ENCODE measurements at places on chromosomes 7 and 10. TPM values are rescaled to one million over a fixed set of nuclear protein-coding genes. Genes with fewer than 3 reads are reported as not detected.

- no peak overlapping the region for H3K4me3 ChIP-seq
- H3K36me3 ChIP-seq: no peaks in the 10 kb centered on the region
- H3K4me1 ChIP-seq: no peaks in the 10 kb centered on the region
- no peaks in the 10 kb centered on the region for H3K27me3 ChIP-seq
- no peak overlapping the region for H3K27ac ChIP-seq
Observed at GRCh38 chr7:109873296-109873695, 1217.6 kb upstream of the LRRN3 start.

DNA sequence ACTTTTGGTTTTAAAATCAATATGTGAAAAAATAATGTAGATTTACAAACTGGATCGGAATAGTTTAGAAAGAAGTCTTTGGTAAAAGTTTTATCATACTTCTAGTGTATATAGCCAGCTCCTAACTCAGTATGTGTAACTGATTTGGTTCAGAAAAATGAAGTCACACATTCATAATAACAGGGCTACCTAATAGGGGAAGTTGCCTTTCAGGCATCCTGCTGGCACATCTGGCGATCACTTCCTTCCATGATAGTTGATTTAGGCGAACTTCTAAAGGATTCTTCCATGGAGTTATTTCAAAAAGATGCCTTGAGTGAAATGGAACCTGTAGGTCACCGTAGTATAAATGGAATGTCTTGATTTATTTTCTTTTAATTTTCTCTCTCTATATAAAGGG lies 69.1 kb downstream of the SHH start:
- no peaks in the 10 kb centered on the region for H3K27me3 ChIP-seq
- H3K4me1 ChIP-seq: peaks cover 9% of the 10 kb centered on the region
- H3K27ac ChIP-seq: peak overlapping the region; percentile 18

GRCh38 chr7:146701166-146701565 lies 584.6 kb downstream of the CNTNAP2 start:
- no peaks in the 10 kb centered on the region for H3K36me3 ChIP-seq
- no peaks in the 10 kb centered on the region for H3K27me3 ChIP-seq
- H3K27ac ChIP-seq: no peak overlapping the region
- no peak overlapping the region for H3K4me3 ChIP-seq
- no peak for DNase-seq

GRCh38 chr7:26307226-26307625 lies 15.6 kb downstream of the SNX10 start:
- H3K27ac ChIP-seq: no peak overlapping the region
- no peak overlapping the region for H3K4me3 ChIP-seq
- peaks cover 4% of the 10 kb centered on the region for H3K27me3 ChIP-seq
- no peak for DNase-seq
- H3K4me1 ChIP-seq: peaks cover 11% of the 10 kb centered on the region

DNA sequence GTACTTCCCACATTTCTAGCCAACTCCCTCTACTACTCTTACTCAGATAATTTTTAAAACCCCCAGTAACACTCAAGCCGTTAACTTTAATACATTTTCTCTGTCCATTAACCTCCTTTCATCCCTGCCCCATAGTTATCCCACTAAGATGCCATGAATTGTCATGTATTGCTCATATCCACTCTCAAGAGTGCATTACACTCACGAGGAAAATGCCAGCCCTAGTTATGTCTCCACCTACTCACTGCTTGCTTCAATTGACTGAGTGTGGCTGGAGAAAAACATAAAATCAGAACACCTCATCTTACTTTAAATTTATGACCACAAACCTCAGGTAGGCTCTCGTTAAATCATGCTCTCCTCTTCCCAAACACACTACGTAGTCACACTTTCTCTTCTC lies 324.1 kb upstream of the NPSR1 start:
- H3K27ac ChIP-seq: no peak overlapping the region
- H3K27me3 ChIP-seq: no peaks in the 10 kb centered on the region
- no peak for DNase-seq
- H3K4me1 ChIP-seq: no peaks in the 10 kb centered on the region
- H3K36me3 ChIP-seq: no peaks in the 10 kb centered on the region

The PRSS37 gene
- not detected for total RNA-seq

DNA sequence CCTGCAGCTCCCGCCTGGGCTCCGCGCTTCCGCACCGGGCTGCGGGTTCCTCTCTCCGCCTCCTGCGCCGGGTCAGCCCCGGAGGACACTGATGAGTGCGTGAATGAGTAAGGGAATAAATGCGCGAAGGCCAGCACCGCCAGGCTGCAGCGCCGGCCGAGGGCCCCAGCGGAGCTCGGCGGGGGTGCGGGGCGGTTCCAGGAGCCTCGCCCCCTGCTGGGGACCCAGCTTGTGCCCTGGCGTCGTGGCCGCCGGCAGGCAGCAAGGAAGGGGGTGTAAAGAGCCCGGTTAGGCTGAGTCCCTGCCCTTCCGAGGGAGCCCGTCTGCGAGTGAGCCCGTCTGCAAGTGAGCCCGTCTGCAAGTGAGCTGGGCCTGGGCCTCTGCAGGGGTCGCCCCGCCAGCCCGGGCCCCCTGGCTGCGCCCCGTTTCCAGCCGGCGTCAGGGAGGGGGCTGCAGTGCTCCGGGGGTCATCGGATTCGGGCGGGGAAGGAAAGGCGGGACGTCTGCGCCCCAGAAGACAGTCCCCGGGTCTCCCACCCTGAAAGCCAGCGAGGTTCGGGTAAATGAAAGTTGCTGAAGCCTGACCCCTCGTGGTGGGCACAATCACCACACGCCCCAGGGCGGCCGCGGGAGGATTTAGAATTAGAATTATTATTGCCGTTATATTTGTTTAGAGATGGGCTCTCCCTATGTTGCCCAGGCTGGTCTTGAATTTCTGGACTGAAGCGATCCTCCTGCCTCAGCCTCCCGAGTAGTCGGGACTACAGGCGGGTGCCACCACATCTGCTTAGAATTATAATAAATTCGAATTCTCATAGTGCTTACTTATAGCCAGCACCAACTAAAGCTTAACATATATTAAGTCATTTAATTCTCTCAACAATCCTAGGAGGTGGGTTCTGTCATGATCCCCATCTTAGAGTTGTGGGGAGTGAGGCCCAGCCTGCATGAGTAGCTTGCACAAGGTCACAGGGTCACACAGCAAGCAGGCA lies 8.6 kb upstream of the CRYGN start:
- peaks cover 2% of the 10 kb centered on the region for H3K27me3 ChIP-seq
- DNase-seq: peak; percentile 76
- H3K4me3 ChIP-seq: no peak overlapping the region
- H3K4me1 ChIP-seq: peaks cover 7% of the 10 kb centered on the region
- no peak overlapping the region for H3K27ac ChIP-seq
- no peaks in the 10 kb centered on the region for H3K36me3 ChIP-seq

The CALHM3 gene
- total RNA-seq: not detected

- no peaks in the 10 kb centered on the region for H3K36me3 ChIP-seq
- H3K4me1 ChIP-seq: no peaks in the 10 kb centered on the region
- H3K27ac ChIP-seq: no peak overlapping the region
Observed at GRCh38 chr7:143238289-143238980, 16.6 kb downstream of the TAS2R40 start.

- no peaks in the 10 kb centered on the region for H3K27me3 ChIP-seq
- DNase-seq: no peak
- H3K4me1 ChIP-seq: peaks cover 9% of the 10 kb centered on the region
- H3K4me3 ChIP-seq: no peak overlapping the region
Observed at GRCh38 chr10:91350651-91351081, 59.5 kb upstream of the HECTD2 start.

DNA sequence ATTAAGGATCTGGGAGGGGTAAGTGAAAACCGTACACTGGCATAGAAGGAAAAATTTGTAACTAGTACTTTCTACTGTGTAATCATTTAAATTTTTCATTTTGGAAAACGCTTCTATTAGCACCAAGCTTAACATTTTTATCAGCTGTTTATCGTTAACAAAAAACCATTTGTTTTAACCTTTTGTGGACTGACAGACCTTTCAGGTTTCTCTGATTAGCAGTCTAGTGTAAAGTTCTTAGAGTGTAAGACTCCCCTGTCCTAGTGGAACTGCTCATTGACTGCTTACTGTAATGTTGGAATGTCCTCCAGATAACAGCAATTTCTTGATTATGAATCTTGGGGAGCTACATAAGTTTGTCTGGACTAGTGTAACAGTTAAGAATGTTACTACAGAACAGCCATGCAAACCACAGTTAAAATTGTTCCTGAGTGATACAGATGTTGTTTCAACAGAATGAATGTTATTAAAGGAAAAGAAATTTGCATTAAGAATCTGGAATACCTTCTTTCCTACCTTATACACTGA lies 2.0 kb downstream of the DBF4 start:
- peak overlapping the region; percentile 96 for H3K4me3 ChIP-seq
- DNase-seq: no peak
- H3K36me3 ChIP-seq: peaks cover 3% of the 10 kb centered on the region
- peaks cover 22% of the 10 kb centered on the region for H3K4me1 ChIP-seq
- no peak overlapping the region for H3K27ac ChIP-seq
- no peaks in the 10 kb centered on the region for H3K27me3 ChIP-seq

- H3K27me3 ChIP-seq: no peaks in the 10 kb centered on the region
- no peaks in the 10 kb centered on the region for H3K4me1 ChIP-seq
- no peak for DNase-seq
- no peak overlapping the region for H3K4me3 ChIP-seq
- no peaks in the 10 kb centered on the region for H3K36me3 ChIP-seq
Observed at GRCh38 chr10:60123172-60123571, 216.8 kb upstream of the CCDC6 start.

DNA sequence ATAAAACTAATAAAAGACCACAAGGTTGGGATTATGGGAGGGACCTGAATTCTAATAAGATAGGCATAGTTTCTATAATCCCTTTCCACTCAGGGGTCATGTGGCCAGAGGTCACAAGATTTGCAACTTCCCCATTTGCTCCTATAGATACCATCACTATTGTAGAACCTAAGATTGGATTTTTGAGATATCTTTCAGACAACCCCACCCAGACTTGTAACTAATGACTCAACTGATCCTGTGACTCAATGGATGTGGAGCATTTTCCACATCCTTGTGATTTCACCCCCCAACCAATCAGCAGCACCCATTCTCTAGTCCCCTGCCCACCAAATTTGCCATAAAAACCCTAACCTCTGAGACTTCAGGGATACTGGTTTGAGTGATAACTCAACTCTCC lies 51.9 kb upstream of the PIK3AP1 start:
- no peaks in the 10 kb centered on the region for H3K4me1 ChIP-seq
- H3K36me3 ChIP-seq: peaks cover 4% of the 10 kb centered on the region
- H3K4me3 ChIP-seq: peak overlapping the region; percentile 26
- no peak for DNase-seq
- no peak overlapping the region for H3K27ac ChIP-seq

GRCh38 chr7:2809903-2810625 lies 34.0 kb downstream of the GNA12 start:
- no peak overlapping the region for H3K27ac ChIP-seq
- H3K36me3 ChIP-seq: peaks cover 28% of the 10 kb centered on the region
- H3K4me3 ChIP-seq: no peak overlapping the region
- peaks cover 7% of the 10 kb centered on the region for H3K27me3 ChIP-seq

GRCh38 chr10:60878224-60878623 lies 65.8 kb downstream of the RHOBTB1 start:
- peaks cover 8% of the 10 kb centered on the region for H3K4me1 ChIP-seq
- no peaks in the 10 kb centered on the region for H3K27me3 ChIP-seq
- H3K27ac ChIP-seq: no peak overlapping the region
- H3K4me3 ChIP-seq: no peak overlapping the region

- H3K4me3 ChIP-seq: no peak overlapping the region
- DNase-seq: no peak
- peaks cover 2% of the 10 kb centered on the region for H3K27me3 ChIP-seq
- H3K4me1 ChIP-seq: no peaks in the 10 kb centered on the region
- no peaks in the 10 kb centered on the region for H3K36me3 ChIP-seq
- no peak overlapping the region for H3K27ac ChIP-seq
Observed at GRCh38 chr10:36676756-36677430, 448.5 kb upstream of the ANKRD30A start.

The CTAGE4 gene
- 3.3 TPM for total RNA-seq

GRCh38 chr7:32869716-32870115 lies 21.8 kb downstream of the KBTBD2 start:
- peaks cover 1% of the 10 kb centered on the region for H3K4me1 ChIP-seq
- peaks cover 3% of the 10 kb centered on the region for H3K27me3 ChIP-seq
- H3K36me3 ChIP-seq: peaks cover 51% of the 10 kb centered on the region
- no peak overlapping the region for H3K27ac ChIP-seq
- DNase-seq: no peak

DNA sequence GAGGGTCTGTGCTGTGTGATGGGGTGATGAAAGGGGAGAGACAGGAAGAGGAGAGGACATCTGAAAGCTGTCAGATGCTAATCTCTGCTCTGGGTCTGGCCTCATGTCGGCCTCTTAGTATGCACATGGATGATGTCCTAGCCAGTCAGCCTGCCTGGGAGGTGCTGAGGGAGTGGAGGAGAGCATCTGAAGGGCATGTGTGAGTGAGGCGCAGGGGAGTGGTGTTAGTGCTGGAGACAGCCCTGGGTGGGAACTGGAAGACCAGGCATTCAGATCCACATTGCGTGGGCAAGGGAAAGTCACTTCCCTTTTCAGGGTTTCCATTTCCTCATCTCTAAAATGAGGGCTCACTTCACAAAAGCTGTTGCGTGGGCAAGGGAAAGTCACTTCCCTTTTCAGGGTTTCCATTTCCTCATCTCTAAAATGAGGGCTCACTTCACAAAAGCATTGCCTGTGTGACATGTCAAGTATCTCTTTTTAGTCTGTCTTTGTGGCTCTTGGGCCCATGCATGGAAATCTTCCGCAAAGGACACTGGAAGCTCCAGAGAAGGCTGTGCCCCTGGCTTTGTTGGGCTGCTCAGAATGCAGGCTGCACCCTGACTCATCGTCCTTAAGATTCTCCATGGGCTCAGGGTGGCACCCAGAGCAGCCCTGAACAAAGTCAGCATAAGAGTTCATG lies 10.0 kb downstream of the SFTPD start:
- H3K27ac ChIP-seq: peak overlapping the region; percentile 82
- peak; percentile 22 for DNase-seq
- H3K36me3 ChIP-seq: peaks cover 25% of the 10 kb centered on the region
- no peak overlapping the region for H3K4me3 ChIP-seq
- peaks cover 15% of the 10 kb centered on the region for H3K27me3 ChIP-seq

DNA sequence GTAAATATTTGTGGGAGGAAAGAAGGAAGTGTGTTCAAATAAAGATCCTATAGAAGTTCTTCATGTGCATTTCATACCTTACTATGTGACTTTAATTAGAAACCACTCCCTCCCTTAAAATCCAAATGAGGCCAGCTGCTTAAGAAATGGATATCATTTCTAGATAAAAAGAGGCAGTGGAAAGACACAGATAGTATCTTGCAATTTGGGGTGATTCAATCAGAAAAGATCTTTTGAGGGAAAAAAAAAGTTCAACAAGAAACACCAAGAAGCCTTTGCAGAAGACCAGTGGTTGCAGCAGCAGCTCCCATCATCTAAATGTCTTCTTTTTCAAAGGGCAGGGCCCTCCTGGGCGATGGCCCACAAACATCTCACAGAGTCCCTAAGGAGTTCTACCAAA lies 200.1 kb downstream of the LRRN3 start:
- no peak for DNase-seq
- H3K4me1 ChIP-seq: no peaks in the 10 kb centered on the region
- no peak overlapping the region for H3K4me3 ChIP-seq
- no peaks in the 10 kb centered on the region for H3K27me3 ChIP-seq
- H3K27ac ChIP-seq: no peak overlapping the region

GRCh38 chr10:31617133-31617532 lies 298.1 kb downstream of the ZEB1 start:
- DNase-seq: no peak
- H3K27ac ChIP-seq: no peak overlapping the region
- H3K27me3 ChIP-seq: peaks cover 20% of the 10 kb centered on the region
- peaks cover 7% of the 10 kb centered on the region for H3K36me3 ChIP-seq
- no peak overlapping the region for H3K4me3 ChIP-seq

The NDUFB2 gene
- total RNA-seq: 326 TPM

The SPDYE9 gene
- 0.13 TPM for total RNA-seq

GRCh38 chr10:11886851-11887250 lies 63.7 kb downstream of the PROSER2 start:
- H3K27ac ChIP-seq: no peak overlapping the region
- no peaks in the 10 kb centered on the region for H3K4me1 ChIP-seq
- H3K36me3 ChIP-seq: no peaks in the 10 kb centered on the region
- H3K27me3 ChIP-seq: no peaks in the 10 kb centered on the region
- no peak overlapping the region for H3K4me3 ChIP-seq
- no peak for DNase-seq

Measured in endothelial cell (in vitro differentiated cells).